Neural crest cell (in vitro differentiated cells): ENCODE measurements at places on chromosomes 3 and 15.

GRCh38 chr15:95409626-95410310 lies 920.7 kb upstream of the NR2F2 start:
- no peak for DNase-seq
- no peaks in the 10 kb centered on the region for H3K36me3 ChIP-seq
- no peak overlapping the region for H3K4me3 ChIP-seq

DNA sequence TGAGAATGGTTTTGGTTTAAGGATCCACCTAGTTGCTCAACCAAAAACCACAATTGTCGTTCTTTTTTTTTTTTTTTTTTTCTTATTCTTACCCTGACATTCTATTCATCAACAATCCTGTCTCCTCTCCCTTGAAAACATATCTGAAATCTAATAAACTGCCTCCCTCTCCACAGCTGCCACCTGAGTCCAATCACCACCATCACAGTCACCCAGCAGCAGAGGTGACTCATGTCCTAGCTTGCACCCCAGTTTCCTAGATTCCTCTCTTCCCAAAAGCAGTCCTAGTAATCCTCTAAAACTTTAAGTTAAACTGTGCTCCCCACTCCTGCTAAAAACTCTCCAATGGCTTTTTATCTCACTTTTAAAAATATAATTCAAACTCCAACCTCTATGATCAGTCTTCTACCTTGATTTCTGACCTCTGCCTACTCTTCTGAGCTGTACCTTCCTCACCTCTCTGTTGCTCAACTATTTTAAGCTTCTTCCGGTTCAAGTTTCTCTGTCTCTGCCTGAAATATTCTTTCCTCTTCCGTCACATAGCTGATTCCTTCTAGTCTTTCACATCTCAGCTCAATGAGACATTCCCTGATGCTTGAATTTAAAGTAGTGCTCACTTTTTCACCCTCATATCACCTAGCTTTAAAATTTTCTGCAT lies 33.7 kb upstream of the RBMS3 start:
- no peak for DNase-seq
- no peak overlapping the region for H3K27ac ChIP-seq
- peaks cover 7% of the 10 kb centered on the region for H3K4me1 ChIP-seq
- H3K4me3 ChIP-seq: no peak overlapping the region
- no peaks in the 10 kb centered on the region for H3K27me3 ChIP-seq

DNA sequence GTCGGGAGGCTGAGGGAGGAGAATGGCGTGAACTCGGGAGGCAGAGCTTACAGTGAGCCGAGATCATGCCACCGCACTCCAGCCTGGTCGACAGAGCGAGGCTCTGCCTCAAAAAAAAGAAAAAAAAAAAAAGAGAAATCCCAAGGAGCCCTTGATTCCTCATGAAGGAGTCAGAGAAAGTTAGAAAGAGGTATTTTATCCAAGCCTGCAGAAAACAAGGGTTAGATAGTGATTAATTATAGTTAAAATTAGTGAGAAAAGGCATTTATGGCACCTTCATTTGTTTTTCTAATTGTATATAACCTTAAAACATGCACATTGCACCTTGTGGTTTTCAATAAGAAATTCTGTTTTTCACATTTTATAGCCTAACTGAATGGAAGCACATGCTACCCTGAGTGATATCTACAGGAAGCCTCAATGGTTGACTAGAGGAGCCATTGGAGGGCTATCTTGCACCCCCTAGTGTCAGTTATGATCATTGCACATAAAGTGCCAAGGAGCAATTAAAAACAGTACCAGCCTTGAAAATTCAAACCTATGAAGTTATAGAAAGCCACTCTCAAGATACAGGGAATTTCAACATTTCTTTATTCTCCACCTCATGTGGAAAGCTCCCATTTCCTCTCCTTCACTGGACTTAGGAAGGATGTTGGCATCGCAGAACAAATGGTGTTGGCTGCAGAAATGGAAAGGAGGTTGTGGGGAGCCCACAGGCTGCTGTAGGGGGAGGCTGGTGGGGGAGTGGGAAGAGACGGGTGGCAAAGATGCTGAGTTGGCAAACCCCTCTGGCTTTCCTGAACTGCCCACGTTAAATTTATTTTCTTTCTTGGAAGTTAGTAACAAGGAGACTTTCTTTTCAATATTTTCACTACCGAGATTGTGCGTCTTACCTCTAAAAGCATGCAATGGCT lies 48.5 kb downstream of the ITGA11 start:
- no peaks in the 10 kb centered on the region for H3K27me3 ChIP-seq
- no peak overlapping the region for H3K27ac ChIP-seq
- no peaks in the 10 kb centered on the region for H3K4me1 ChIP-seq
- no peaks in the 10 kb centered on the region for H3K36me3 ChIP-seq

- H3K27ac ChIP-seq: no peak overlapping the region
- no peaks in the 10 kb centered on the region for H3K27me3 ChIP-seq
- H3K4me3 ChIP-seq: no peak overlapping the region
- no peak for DNase-seq
- peaks cover 15% of the 10 kb centered on the region for H3K4me1 ChIP-seq
These were observed 622.0 kb downstream of the PYDC2 start for GRCh38 chr3:192082730-192083660.

DNA sequence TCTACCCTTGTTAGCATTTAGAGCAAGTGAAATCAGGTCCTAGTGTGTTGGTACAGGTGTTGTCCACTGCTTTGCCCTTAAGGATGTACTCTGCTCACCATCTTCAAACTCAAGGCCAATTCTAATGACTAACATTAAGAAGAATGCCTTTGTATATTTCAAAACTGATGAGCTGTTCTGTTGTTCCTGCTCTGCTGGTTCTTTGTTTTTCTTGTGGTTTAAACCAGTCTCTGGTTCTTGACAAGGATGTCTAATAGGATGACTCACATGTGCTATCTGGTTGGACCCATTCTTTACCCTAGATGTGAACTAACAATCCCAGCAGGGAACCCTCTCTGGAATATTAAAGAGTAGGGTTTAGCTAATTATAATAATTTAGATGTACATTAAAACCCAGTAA lies 17.3 kb downstream of the ABHD5 start:
- DNase-seq: no peak
- peaks cover 6% of the 10 kb centered on the region for H3K36me3 ChIP-seq
- no peaks in the 10 kb centered on the region for H3K27me3 ChIP-seq
- H3K4me1 ChIP-seq: no peaks in the 10 kb centered on the region

GRCh38 chr3:155232605-155233004 lies 60.9 kb downstream of the STRIT1 start:
- H3K27me3 ChIP-seq: no peaks in the 10 kb centered on the region
- DNase-seq: no peak
- no peaks in the 10 kb centered on the region for H3K36me3 ChIP-seq
- no peaks in the 10 kb centered on the region for H3K4me1 ChIP-seq
- H3K27ac ChIP-seq: no peak overlapping the region
- no peak overlapping the region for H3K4me3 ChIP-seq

GRCh38 chr15:66408254-66408653 lies 21.5 kb downstream of the MAP2K1 start:
- no peaks in the 10 kb centered on the region for H3K27me3 ChIP-seq
- DNase-seq: no peak
- H3K36me3 ChIP-seq: no peaks in the 10 kb centered on the region
- no peak overlapping the region for H3K4me3 ChIP-seq
- peaks cover 74% of the 10 kb centered on the region for H3K4me1 ChIP-seq

DNA sequence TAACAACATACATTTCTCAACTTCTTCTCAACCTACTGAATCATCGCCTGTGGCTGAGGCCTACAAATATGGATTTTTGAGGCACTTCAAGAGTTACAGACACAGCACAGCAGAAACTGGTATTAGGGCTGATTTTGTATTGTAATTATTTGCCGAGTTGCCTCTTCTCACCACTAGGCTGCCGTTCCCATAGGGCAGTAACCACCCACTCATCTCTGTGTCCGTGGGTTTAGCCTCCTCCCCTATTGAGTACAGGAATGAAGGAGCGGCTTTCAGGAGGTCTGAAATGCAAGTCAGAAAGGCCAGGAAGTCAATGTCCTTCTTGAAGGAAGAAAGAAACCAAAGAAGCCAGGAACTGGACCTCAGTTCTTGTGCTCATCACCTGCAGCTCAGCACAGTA lies 220.8 kb downstream of the MTHFS start:
- H3K36me3 ChIP-seq: no peaks in the 10 kb centered on the region
- no peak for DNase-seq
- H3K4me3 ChIP-seq: no peak overlapping the region
- peaks cover 7% of the 10 kb centered on the region for H3K27me3 ChIP-seq
- peaks cover 10% of the 10 kb centered on the region for H3K4me1 ChIP-seq
- no peak overlapping the region for H3K27ac ChIP-seq

GRCh38 chr3:57644740-57645139 lies 47.6 kb upstream of the ARF4 start:
- DNase-seq: no peak
- H3K4me3 ChIP-seq: no peak overlapping the region
- H3K36me3 ChIP-seq: peaks cover 48% of the 10 kb centered on the region
- H3K27me3 ChIP-seq: no peaks in the 10 kb centered on the region

DNA sequence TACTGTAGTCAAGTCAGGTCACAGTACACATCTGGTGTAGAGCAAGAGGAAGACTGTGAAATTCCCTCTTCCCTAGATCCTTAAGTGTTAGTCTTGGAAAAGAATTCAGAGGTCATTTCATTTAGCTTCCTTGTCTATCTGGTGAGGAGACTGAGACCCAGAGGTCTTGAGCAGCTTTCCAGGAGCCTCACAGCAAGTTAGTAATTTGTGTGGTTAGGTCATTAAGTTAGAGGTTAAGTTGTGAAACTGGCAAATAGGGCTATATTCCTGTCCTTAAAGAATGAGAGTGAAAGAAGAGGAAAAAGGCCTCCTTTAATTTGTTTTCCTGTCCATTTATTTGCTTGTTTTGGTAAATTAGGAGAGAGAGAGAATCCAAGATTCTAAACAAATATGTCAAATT lies 9.0 kb downstream of the PODXL2 start:
- H3K27ac ChIP-seq: no peak overlapping the region
- H3K4me1 ChIP-seq: peaks cover 28% of the 10 kb centered on the region

DNA sequence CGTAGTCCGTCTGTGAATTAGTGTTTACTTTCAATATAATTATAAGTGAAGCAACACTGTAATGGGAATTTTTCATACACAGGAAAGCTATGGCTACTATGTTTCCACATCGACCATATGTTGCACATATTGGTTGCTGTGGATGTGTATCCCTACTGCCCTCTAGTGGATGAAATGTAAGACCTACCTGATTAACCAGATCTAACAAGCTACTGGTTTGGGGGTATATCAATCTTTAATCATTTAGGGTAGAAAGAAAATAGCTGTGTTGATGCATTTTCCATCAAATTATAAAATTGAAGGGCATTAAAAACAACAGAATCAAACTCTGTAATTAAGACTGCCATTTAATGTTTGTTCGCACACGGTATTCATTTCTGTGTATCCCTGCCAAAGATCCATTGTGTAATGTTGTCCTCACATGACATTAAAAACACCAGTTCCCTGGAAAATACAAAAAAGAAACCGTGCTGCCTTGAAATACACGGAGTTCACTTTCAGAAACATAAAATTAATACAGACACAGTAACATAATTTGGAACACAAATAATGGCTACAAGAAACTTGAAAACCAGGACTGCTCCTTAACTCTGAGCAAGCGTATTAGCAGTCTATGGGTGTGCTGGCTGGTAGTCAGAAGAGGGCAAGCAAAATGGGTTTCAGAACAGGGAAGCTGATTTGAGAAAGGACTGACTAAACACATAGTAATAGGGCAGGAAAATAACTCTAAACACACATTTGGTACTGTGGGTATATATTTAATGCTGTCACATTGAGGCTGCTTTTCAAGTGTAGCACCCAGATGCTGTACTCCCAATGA lies 125.1 kb downstream of the TIGIT start:
- no peak for DNase-seq
- H3K4me1 ChIP-seq: peaks cover 8% of the 10 kb centered on the region
- H3K27me3 ChIP-seq: no peaks in the 10 kb centered on the region
- H3K4me3 ChIP-seq: no peak overlapping the region
- no peaks in the 10 kb centered on the region for H3K36me3 ChIP-seq

GRCh38 chr3:128767094-128767750 lies 41.2 kb downstream of the RAB7A start:
- H3K36me3 ChIP-seq: peaks cover 14% of the 10 kb centered on the region
- H3K4me3 ChIP-seq: no peak overlapping the region
- no peak for DNase-seq
- H3K27me3 ChIP-seq: no peaks in the 10 kb centered on the region
- no peak overlapping the region for H3K27ac ChIP-seq

GRCh38 chr15:88818920-88819319 lies 15.7 kb downstream of the ACAN start:
- no peak for DNase-seq
- peaks cover 14% of the 10 kb centered on the region for H3K27me3 ChIP-seq
- H3K4me3 ChIP-seq: no peak overlapping the region

- H3K4me3 ChIP-seq: no peak overlapping the region
- no peaks in the 10 kb centered on the region for H3K4me1 ChIP-seq
- no peaks in the 10 kb centered on the region for H3K27me3 ChIP-seq
- no peak for DNase-seq
These were observed 332.0 kb upstream of the SLCO3A1 start for GRCh38 chr15:91521548-91521947.

- no peak overlapping the region for H3K27ac ChIP-seq
- no peak overlapping the region for H3K4me3 ChIP-seq
- peaks cover 15% of the 10 kb centered on the region for H3K4me1 ChIP-seq
- no peak for DNase-seq
- peaks cover 10% of the 10 kb centered on the region for H3K36me3 ChIP-seq
- H3K27me3 ChIP-seq: no peaks in the 10 kb centered on the region
These were observed 27.6 kb upstream of the VILL start for GRCh38 chr3:37963016-37963415.

GRCh38 chr3:190265796-190266195 lies 56.5 kb downstream of the CLDN1 start:
- no peak overlapping the region for H3K27ac ChIP-seq
- no peaks in the 10 kb centered on the region for H3K36me3 ChIP-seq
- H3K4me1 ChIP-seq: peaks cover 1% of the 10 kb centered on the region

DNA sequence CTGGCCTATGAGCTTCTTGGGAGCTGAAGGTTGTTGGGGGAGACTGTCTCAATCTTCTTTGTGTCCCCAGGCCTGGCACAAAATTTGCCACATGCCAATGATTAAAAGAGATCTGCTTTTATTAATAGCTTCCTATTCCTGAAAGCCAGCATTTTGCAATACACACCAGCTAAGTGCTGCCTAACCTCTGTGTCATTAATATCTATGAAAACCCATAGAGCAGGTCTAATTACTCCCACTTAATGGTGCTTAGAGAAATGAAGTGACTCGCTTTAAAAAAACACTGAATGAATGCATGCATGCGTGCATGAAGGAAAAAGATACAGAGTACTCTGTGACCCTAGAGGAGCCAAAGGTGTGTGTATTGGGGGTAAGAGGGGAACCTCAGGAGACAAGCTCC lies 55.0 kb downstream of the SLC6A1 start:
- no peak overlapping the region for H3K27ac ChIP-seq
- no peak overlapping the region for H3K4me3 ChIP-seq
- no peaks in the 10 kb centered on the region for H3K4me1 ChIP-seq
- H3K36me3 ChIP-seq: no peaks in the 10 kb centered on the region
- peaks cover 33% of the 10 kb centered on the region for H3K27me3 ChIP-seq
- no peak for DNase-seq
